ENCODE measurements at places on chromosomes 13 and 19. TPM values are rescaled to one million over a fixed set of nuclear protein-coding genes. Genes with fewer than 3 reads are reported as not detected.

- no peak for DNase-seq
Observed at GRCh38 chr13:66860878-66861417, 369.2 kb downstream of the PCDH9 start.

GRCh38 chr19:17020823-17021222 lies 5.8 kb downstream of the CPAMD8 start:
- no peak for DNase-seq

DNA sequence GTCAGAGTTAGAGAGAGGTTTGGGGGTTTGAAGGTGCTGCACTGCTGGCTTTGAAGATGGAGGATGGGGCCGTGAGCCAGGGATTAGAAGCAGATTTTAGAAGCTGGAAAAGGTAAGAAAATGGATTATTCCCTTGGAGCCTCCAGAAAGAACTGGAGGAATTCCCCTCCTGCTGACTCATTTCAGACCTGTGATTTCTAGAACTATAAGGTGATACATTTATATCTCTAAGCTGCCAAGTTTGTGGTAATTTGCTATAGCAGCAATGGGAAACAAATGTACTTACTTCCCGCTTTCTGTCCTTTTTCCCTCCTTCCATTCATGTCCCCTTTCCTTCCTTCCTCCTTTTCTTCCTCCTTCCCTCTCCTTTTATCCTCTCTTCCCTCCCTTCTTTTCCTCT lies 78.5 kb upstream of the PCDH8 start:
- no peak for DNase-seq

- no peak for DNase-seq
Observed at GRCh38 chr13:94210816-94211215, 268.7 kb downstream of the DCT start.

DNA sequence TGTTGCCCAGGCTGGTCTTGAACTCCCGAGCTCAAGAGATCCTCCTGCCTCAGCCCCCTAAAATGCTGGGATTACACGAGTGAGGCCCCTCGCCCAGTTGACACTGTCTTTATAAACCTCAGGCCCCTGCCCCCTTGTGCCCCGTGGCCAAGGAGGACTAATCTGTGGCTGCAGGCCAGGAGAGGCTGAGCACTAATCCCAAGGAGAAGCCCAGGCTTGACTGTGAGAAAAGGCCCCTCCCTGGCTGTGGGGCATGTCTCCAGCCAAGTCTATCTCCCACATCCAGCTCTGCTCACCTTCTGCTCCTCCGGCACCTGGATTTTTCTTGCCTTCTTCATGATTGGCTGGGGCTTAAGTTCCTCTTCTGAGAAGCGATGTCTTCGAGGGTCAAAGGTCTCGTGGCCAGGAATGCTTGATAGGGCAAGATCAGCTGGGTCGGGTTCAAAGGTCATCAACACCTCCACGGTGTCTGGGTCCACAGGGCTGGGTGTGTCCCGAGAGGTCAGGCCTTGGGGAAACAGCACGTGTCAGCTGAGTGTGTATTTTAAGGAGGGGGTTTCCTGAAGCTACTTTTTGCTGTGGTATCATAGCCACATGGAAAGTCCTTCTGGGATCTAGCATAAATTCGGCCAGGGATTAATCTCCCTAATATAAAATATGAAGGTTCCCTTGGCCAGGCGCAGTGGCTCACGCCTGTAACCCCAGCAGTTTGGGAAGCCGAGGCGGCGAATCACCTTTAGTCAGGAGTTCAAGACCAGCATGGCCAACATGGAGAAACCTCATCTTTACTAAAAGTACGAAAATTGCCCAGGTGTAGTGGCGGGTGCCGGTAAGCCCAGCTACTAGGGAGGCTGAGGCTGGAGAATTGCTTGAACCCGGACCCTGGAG lies 3.8 kb downstream of the DBP start:
- no peak for DNase-seq

DNA sequence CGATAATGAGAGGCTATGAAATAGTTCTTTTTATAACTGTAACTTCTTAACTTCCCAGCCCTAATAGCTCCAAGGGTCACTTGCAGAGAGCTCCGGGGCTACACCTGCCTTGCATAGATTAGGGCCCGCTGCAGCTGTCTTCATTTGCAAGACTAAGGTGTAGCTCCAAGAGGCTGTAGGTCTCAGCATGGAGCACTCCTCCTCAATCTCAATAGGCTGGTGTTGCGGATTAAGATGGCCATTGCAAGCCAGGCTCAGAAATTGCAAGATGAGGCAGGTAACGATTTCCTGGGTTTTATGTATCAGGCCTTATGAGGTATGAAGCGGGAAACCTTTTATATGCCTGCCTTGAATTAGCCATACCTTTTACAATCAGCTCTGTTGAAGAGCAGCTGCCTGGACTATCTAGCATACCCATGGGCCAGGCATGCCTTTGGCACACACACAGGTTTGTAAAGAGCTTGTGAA lies 185.7 kb downstream of the TM9SF2 start:
- no peak for DNase-seq

- DNase-seq = peak; percentile 44
Observed at GRCh38 chr13:82480415-82480814, 1401.9 kb downstream of the SLITRK1 start.

- no peak for DNase-seq
Observed at GRCh38 chr13:97495678-97496077, 61.7 kb downstream of the RAP2A start.

DNA sequence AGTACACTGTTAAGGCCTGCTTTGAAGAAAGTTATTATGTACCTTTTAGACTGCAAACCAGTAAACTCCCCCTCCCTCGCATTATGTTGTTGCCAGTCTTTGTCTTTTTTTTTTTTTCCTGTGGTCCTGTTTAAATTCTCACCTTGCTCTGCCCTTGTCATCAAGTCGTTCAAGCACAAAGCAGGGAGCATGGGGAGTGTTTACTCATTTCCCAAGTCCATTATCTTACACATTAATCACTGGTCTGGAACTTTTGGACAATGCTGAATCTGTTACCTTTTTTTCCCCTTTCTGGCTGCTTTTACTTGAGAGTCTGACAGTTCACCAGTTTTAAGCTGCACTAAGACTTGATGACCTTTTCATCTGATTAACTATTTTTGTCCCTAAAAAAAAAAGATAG lies 108.2 kb downstream of the DACH1 start:
- no peak for DNase-seq

The LRRC63 gene
- not detected for total RNA-seq

The HIPK4 gene
- not detected for total RNA-seq

The PINLYP gene
- total RNA-seq = not detected

The TUBA3C gene
- total RNA-seq = not detected

The C19orf38 gene
- not detected for total RNA-seq

The GCDH gene
- 24.6 TPM for total RNA-seq

All from HT-29 (cell line).